NCI-H1417 treated with DMSO at 0.1 percent for 48 hours (cell line): ENCODE measurements at places on chromosomes 5 and 9.

GRCh38 chr5:31214229-31214628 lies 20.7 kb downstream of the CDH6 start:
- no peak for DNase-seq

DNA sequence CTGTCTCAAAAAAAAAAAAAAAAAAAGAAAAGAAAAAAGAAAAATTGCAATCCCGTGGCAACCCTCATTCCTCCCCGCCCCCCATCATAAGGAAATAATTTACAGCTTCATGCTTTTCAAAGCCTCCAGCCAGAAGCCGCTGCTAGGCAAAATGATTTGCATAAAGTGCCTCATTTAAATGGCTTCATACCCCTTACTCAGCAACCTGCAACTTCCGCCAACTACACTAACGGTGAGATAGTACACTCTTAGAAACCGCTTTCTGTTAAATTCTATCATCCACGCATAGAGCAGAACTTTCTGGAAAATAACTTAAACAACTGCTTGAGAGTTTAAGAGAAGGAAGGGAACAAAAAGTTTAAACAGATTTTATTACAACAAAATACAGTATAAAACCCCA lies 17.8 kb downstream of the SERINC5 start:
- DNase-seq = no peak

DNA sequence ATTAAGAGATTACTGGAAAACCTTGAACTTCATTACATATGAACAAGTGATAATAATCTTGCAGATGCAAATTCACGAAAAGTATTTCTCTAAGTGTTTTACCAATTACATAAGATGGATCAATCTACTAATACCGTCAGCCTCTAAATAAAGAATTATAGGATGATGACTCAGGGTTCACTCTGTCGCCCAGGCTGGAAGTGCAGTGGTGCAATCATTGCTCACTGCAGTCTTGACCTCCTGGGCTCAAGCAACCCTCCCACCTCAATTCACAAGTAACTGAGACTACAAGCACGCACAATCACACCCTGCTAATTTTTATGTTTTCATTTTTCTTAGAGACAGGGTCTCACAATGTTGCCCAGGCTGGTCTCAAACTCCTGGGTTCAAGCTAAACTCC lies 56.1 kb downstream of the CHD1 start:
- no peak for DNase-seq

- DNase-seq = no peak
Measured at GRCh38 chr9:79592726-79593493, 21.1 kb downstream of the TLE4 start.

DNA sequence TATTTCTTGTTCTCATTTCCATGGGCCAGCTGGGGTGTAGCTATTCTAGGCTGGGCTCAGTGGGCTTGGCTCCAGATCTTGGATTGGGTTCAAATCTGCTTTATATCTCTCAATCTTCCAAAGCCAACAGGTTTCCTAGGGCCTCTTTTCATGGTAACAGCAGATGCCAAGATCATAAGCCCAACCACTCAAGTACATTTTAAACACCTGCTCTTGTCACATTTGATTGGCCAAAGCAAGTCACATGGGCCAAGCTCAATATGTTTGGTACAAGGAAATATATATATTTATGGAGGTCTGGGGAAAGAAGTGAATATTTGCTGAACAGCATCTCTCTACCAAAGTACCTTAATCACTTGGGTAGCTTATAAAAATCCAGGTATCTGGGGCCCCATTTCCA lies 49.5 kb downstream of the MRRF start:
- DNase-seq = no peak

- DNase-seq = no peak
Measured at GRCh38 chr5:141637123-141637766, 448 bp downstream of the RELL2 start.

DNA sequence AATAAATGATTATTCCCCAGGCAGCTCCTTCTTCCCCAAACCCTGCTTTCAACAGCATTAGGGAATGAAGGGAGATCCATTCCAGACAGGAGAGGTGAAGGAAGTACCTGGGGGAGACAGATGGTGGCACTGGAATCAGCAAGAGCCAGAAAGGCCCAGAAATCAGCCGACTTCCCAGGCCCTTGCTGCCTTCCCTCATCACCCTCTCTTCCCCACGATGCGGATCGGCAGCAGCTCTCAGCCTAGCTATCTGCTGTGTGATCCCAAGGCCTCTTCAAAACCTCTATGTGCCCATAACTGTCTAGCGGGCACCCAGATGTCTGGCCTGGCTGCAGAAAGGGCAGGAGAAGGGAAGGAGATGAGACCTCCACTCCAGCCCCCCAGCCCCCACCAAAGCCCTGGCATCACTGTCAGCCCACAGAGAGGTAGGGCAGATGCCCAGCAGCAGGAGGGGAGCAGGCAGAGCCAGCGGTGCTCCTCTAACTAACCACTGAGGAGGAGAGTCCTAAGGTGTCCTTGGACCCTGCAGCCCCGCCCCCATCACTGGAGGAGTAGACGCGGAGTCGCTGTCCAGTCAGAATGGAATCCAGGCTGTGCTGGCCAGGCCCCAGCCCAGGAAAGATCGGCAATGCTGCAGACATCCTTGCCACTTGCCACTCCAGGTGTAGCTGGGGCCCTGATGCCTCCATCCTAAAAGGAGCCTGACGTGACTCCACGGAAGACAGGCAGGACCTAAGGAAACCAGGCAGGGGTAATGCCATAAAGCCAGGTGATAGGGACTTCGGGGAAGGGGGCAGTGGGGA lies 12.7 kb downstream of the CNTFR start:
- no peak for DNase-seq

DNA sequence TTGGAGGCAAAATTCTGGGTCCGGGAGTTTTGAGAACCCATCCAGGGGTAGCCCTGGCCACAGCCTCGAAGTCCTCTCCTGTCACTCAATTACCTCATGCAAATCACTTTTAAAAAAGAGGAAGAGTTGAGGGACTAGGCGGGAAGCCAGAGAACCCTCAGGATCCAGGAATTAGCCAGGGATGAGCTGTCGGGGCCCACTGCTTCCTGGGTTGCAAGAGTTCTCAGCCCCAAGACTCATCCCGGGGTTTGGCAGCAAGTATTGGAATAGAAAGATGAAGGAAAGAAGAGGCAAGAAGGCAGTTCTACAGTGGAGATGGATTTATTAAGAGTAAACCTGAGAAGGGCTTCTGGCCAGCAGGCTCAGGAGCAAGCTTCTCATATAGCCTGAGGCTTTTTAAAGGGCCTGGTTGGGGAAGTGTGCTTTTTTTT lies 25.6 kb downstream of the C9orf50 start:
- DNase-seq = no peak

DNA sequence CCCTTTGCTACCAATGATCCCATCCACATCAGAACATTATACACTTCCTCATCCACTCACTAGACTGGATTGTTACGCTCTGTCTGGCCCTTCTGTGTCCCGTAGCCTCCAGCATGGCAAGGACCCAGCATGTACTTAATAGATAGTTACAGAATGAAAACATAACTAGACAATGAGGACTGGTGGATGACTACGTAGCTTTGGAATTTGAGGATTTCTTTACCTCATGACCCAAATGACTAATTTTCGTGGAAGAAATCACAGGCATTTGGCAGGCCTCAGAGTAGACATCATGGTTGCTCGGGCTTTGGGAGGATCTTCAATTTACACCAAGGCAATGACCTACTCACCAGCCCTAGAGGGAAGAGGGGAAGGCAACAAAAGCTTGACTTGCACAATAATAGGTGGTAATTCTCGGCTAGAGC lies 299.8 kb downstream of the TLE1 start:
- no peak for DNase-seq

DNA sequence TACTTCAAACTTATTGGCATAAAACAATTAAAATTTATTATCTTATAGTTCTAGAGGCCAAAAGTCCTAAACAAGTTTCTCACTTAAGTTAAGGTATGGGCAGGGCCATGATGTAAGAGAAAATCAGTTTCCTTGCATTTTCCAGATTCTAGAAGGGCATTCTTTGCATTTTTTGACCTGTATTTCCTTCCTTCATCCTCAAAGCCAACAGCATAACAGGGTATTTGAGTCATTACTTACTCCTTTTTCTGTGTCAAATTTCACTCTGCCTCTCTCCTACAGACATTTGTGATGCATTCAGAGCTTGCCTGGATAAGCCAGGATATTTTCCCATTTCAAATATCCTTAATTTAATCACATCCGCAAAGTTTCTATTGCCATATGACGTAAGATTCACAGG lies 1499.0 kb downstream of the EFNA5 start:
- DNase-seq = no peak

- DNase-seq = no peak
Measured at GRCh38 chr5:14109041-14109747, 33.9 kb upstream of the TRIO start.

DNA sequence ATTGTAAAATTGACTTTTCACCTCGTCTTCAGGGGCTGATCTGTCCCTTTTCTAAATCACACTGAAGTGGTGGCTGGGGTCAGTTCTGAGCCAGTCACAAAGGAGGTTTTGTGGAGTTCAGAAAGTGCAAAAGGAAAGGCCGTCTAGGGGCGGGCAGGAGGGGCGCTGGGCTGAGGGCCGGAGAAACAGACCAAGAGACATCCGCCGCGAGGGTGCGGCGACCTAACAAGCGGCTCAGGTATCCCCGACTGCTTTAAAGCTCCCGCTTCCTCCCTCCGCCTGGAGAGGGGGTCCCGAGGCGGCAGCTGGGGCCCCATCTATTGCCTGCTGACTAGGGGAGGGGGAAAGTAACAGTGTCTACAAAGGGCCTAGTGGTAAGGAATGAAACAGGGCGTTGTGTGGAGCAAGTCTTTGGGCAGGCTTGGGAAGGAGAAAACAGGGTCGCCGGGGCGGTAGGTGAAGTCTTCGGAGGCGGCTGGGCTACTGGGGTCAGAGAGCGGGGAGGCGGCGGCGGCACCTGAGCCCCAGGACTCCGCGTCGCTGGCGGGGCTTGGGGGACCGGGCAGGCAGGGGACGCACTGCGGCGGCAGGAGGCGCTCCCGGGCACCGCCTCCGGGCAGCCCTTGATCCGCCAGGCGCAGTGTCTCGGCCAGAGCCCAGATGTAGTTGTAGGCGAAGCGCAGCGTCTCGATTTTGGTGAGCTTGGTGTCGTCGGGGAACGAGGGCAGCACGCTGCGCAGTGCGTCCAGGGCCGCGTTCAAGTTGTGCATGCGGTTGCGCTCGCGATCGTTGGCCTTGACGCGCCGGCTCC lies 950 bp downstream of the NEUROG1 start:
- no peak for DNase-seq

- DNase-seq = no peak
Measured at GRCh38 chr9:107491081-107492053, 1.8 kb upstream of the KLF4 start.

GRCh38 chr5:171129308-171129707 lies 179.7 kb upstream of the TLX3 start:
- no peak for DNase-seq

- DNase-seq = no peak
Measured at GRCh38 chr9:99782962-99783718, 38.5 kb upstream of the NR4A3 start.
